ENCODE measurements at places on chromosomes 1 and 21.

DNA sequence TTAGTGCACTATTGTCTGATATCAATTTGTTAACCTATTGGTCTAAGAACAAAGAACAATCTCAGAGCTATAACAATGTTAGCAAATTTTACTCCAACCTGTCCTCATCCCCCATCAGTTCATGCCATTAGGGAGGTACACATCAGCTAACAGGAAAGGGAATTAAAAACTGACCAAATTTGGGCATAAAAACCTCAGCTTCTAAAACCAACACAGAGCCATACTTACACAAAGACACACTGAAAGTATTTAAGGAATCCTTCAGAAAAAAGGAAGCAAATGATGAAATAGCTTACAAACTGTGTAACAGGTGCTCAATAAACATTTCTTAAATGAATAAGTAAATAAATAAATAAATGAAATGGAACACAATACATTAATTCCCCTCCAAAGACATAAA is 89.2 kb downstream of the TTLL7 start:
- DNase-seq, result no peak

GRCh38 chr1:153805042-153805745 is 30.0 kb downstream of the SLC27A3 start:
- peak; percentile 61 for DNase-seq

DNA sequence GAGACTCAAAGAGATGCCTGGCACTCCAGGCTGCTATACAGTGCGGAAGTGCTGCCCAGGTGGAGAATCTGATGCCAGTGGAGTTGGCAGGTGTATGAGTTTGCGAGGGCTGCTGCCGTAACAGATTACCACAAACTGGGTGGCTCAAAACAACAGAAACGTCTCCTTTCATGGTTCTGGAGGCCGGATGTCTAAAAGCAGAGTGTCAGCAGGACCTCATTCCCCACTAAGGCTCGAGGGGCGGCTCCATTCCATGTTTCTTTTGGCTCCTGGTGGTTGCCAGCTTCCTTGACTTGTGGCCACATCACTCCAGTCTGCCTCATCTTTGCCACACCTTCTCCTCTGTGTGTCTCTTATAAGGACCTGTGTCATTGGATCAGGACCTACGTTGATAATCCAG is 10.0 kb downstream of the RCSD1 start:
- DNase-seq, result no peak

GRCh38 chr1:156060937-156061636 is at the start of gene RAB25:
Gene RAB25 (plus strand): TSS chr1:156061160. CDS start chr1:156061401, 241 bp downstream.
- DNase-seq, result no peak

- DNase-seq, result no peak
These were observed 299.1 kb downstream of the PCP4 start for GRCh38 chr21:40166291-40166843.

Measured in stimulated activated CD4-positive, alpha-beta T cell treated with anti-CD3 and anti-CD28 coated beads, Interleukin-2, amount 100 ng/mL, for 48 hours (primary cell).